ENCODE measurements at places on chromosomes 2 and 18.

DNA sequence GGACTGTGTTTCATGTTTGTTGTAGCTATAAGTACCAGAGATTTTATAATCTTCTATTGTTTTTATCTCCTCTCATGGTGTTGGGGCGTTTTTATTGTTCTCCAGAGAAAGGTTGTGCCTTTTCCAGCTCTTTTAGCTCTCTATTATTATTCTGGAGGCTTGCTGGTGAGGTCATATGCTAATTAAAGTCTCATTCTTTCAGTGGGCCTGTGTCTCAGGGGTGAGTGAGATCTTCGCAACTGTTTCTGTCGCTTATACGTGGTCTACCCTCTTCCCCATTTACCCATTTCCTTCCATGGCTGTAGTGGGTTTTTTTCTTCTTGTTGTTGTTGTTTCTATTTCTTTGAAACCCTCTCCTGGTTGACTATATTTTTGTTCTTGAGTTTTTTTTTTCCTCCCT is 584.9 kb downstream of the TMEM182 start:
- no peak for DNase-seq

GRCh38 chr2:54424555-54425163 is 31.5 kb upstream of the SPTBN1 start:
- no peak for DNase-seq

- no peak for DNase-seq
These were observed 52.2 kb downstream of the MARCO start for GRCh38 chr2:118994172-118994700.

- DNase-seq, result peak; percentile 18
These were observed 1.6 kb downstream of the ZNF516 start for GRCh38 chr18:76493213-76494161.

- no peak for DNase-seq
These were observed 187.7 kb downstream of the EIPR1 start for GRCh38 chr2:3189961-3190360.

DNA sequence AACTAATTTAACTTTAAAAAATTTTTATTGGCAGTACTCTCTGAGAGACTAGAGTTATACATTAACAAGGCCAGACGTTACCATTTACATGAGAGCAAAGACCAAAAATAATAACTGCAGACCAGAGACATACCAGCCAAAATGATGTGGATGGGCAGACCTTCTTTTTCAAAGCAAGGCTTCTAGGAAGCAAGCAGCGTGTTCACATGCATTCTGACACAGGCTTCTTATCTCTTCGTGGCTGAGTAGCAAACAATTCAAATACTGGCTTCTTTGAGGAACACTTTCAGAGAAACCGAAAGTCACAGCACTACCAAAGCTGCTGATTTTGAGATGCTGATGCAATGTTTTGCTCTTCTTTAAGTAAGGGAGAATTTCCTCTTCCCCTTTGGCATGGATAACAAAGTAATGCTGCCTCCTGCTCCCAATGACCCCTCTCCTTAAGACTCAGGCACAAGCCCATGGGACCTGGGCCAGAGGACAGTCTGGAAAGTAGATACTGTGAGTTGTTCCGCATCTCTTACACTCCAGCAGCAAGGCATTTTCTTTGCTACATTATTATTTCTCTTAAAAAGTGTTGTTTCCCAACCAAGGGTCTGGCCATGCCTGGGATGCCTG is 181.9 kb downstream of the MREG start:
- no peak for DNase-seq

DNA sequence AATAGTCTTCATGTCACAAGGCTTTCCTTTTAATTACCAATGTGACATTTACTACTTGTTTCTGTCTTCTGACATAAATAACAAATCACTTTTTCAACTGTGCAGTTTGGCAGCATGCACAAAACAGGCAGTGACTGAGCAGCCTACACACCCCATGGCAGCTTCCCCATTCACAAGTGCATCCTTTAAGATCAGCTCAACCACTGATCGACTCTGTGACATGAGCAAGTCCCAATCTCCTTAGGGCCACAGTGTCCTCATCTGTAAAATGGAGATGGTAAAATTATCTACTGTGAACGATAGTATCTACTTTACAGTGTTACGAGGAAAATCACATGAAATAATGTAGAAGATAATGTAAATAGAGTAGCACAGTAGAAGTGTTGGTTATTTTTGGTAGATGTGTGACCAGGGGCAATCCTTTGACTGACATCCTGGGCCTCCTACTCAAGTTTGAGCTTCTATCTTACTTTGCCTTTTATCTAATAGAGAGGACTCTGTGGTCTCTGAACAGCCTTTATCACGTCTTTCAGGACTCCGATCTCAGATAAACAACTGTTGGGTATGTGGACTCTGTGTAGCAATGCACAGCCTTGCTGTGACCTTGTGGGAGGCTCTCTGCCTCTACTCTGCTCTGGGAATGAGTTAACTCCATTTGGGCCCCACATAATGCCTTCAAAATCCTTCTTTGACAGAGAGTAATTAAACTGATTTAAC is 120.6 kb downstream of the PIGN start:
- no peak for DNase-seq

DNA sequence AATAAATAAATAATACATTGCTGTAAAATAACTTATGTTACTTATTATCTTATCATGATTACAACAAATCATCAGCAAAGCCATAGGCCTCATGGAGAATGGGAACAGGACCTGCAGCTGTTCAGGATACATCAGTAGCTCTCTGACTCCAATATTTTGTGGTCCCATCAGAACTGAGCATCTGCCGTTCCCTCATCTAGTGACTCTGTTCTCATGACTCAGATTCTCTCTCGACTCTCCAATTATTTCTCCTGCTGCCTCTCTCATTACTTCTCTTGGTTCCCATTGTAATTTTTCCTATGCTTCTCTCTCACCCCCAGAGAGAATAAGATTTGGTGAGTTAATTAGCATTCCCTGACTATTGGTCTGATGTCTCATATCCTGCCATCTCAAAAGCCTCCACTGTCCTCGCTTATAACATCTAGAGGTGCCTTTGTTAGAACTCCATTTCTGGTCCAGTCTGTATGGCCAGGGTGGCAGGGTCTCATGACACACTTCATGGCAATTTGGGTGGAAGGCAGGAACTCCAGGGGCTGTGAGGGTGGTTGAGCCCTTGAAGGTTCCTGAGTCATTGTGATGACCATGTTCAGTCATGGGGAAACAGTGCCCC is 78.0 kb upstream of the TANC1 start:
- DNase-seq, result no peak

- DNase-seq, result no peak
These were observed 927.5 kb downstream of the ERBB4 start for GRCh38 chr2:211611061-211611518.

DNA sequence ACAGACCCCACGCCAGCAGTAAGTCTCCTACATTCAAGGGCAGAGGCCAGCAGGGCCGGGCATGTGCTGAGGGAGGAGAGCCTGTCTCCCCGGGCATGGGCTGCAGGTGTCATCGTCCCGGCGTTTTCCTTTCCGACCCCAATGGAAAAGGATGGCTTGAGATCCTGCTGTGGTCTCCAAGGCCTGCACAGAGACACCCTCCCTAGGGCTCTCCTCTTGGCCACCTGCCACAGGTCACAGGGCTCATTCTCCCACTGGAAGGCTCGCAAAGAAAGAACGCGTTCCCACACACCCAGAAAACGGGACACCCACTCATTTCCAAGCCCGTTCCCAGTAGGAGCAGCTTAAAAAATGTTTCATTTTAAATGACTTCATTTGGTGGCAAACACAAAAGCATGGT is 41.0 kb downstream of the DIPK1C start:
- DNase-seq, result no peak

- no peak for DNase-seq
These were observed 30.6 kb upstream of the CYP1B1 start for GRCh38 chr2:38106405-38107094.

DNA sequence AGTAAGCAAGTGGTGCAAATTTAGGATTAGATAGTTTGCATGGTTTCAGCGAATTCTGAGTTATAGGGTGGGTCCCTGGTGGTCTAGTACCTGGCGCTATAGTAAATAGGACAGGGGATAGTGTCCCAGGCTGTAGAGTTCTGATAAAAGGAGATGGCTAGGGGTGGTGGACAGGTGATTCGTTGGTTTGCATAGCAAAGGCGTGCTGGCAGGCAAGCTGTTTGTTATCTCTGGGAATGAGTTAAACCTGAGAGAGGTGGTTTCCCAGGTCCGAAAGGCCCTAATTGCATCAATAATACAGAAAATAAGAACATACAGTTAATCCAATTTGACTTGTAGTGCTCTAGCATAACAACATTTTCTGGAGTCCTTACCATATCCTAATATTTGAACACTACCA is 6.9 kb upstream of the ZDBF2 start:
- no peak for DNase-seq

DNA sequence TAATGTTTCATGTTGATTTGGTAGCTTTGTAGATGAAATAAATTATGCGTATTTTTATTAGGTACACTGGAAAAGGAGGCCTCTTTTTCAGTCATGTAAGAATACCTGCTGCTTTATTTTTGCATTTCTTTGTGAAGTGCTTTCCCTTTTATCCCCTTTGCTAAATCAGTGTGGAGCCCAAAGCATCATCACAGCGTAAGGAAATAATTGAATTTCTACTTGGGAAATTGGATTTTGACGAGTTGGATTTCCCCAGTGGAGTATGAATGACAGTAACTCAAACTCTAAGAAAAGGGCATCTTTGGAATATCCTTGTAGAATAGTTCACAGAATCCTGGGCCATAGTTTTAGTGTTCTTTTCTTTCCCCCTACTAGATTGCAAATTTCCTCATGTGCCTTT is 97.2 kb downstream of the KCNJ3 start:
- no peak for DNase-seq

- no peak for DNase-seq
These were observed 9.8 kb upstream of the INO80D start for GRCh38 chr2:206095536-206096332.

GRCh38 chr2:239963646-239964205 is 61.4 kb downstream of the NDUFA10 start:
- DNase-seq, result no peak

DNA sequence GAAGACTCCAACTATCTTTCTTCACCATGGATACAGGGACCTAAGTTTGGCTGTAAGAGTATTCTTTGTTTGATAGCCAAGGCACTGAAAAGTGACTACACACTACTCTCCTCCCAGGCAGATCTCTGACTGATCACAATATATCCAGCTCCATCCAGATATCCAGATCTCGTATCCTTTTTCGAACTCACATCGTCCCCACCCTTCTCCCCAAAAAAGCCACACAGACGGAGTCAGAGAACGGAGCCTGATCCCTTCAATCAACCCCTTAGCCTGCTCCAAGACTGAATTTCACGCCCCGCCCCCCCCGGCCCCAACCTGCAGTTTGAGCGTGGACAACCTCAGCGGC is 533 bp downstream of the DHX57 start:
- no peak for DNase-seq

DNA sequence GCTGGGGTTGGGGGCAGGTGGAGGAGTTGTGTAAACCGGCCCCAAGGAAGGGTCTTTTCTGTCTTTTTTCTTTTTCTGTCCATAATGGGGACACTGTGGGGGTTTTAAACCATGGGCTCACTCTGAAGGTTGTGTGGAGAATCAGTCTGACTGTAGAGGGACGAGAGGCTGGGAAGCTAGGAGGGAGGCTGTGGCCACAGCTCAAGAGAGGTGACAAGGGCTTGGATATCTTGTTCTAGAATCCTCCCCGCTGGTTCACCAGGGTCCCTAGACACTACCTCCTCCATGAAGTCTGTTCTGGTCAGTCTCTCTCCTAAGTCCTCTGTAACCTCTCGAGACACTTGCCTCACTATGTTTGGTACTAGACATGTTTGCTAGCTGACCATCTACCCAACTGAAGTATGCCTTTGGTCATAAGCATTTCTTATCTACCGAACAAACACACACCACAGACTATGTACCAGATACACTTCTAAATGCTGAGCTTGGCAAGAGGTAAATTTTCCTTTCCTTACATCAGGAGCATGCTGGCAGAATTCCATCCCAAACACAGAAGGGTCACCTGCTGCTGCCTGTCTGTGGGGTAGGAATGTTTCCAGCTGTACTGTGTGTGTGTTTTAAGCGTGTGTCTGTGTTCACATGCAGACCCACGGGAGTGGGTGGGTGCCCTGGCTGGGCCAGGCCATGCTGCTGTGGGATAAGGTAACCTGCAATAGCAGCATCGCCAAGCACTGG is 69.6 kb upstream of the MGAT4A start:
- no peak for DNase-seq

GRCh38 chr18:21490748-21491147 is 109.8 kb downstream of the ESCO1 start:
- DNase-seq, result no peak

DNA sequence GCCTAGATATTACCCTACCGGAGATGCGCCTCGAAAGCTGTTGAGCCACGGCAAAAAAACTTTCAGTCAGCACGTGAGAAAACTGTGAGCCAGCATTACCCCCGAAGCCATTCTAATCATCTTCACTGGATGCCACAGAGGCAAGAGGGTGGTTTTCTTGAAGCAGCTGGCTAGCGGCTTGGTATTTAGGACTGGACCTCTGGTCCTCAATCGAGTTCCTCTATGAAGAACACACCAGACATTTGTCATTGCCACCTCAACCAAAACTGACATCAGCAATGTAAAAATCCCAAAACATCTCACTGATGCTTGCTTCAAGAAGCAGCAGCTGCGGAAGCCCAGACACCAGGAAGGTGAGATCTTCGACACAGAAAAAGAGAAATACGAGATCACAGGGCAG is 52.8 kb upstream of the SLC66A3 start:
- DNase-seq, result no peak

GRCh38 chr18:22504251-22505030 is 86.7 kb upstream of the CTAGE1 start:
- DNase-seq, result no peak

DNA sequence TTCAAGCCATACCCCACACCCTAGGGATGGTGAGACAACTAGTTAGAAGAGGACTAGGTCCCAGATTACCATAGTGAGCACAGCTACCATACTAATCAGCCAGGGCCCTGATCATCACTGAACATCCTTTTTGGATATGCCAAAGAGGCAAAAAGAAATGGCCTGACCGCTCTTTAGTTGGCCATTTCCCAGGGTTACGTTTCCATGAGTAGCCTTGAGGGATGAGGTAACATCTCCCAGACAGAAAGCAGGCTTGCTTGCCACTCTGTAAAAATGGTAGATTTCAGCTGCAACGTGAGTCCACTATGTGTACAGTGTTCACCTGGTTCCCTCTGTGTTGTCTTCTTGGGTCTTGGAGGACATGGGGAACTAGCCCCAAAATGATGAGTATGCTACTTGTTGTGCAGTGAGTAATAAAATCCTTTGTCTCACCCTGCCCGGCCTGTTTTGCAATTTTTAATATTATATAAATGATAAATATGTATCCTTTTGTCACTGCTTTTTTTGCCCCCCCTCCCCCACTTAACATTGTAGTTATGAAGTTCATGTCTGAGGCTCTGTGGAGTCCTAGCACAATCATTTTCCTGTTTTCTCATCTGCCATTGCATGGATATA is 8.9 kb upstream of the GALM start:
- no peak for DNase-seq

GRCh38 chr2:28035816-28036215 is 145.3 kb downstream of the BABAM2 start:
- DNase-seq, result no peak

GRCh38 chr18:24006712-24007313 is 7.7 kb upstream of the TTC39C start:
- DNase-seq, result no peak

GRCh38 chr2:113220970-113221708 is 47.4 kb downstream of the PSD4 start:
- no peak for DNase-seq

GRCh38 chr18:63346031-63346430 is 21.0 kb downstream of the KDSR start:
- DNase-seq, result no peak

- DNase-seq, result no peak
These were observed 60.9 kb upstream of the MMADHC start for GRCh38 chr2:149648282-149649030.

Data from activated CD4-positive, alpha-beta T cell treated with anti-CD3 and anti-CD28 coated beads for 48 hours (primary cell).